ENCODE measurements at places on chromosomes 6 and 20.

DNA sequence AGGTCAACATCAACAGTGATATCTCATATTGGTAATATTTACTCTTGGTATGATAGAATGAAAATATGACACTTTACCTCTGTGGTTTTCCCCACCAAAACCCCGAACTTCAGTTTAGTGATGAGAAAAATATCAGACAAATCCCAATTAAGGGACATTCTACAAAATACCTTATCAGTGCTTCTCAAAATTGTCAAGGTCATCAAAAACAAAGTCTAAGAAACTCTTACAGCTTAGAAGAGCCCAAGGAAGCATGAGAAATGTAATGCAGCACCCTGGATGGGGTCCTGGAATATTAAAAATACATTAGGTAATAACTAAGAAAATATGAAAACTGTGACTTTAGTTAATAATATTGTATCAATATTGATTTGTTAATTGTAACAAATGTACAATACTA lies 148.3 kb upstream of the TFAP2D start:
- DNase-seq: no peak

DNA sequence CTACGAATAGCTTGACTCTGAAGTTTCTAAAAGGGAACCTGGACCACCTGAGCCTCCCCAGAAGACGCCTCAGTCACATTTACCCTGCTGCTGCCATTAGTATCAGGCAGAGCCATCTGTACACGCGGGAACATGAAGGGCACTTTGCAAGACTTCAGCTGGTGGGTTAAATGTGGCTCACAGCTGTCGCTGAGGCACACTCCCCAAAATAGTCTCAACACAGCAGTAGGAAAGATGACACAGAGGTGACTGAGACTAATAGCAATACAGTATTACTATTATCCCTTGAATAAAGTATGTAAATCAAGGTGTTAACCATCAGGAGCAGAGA lies 29.0 kb downstream of the PSMB1 start:
- no peak for DNase-seq

GRCh38 chr6:33313105-33313708 lies 671 bp downstream of the TAPBP start:
- no peak for DNase-seq

DNA sequence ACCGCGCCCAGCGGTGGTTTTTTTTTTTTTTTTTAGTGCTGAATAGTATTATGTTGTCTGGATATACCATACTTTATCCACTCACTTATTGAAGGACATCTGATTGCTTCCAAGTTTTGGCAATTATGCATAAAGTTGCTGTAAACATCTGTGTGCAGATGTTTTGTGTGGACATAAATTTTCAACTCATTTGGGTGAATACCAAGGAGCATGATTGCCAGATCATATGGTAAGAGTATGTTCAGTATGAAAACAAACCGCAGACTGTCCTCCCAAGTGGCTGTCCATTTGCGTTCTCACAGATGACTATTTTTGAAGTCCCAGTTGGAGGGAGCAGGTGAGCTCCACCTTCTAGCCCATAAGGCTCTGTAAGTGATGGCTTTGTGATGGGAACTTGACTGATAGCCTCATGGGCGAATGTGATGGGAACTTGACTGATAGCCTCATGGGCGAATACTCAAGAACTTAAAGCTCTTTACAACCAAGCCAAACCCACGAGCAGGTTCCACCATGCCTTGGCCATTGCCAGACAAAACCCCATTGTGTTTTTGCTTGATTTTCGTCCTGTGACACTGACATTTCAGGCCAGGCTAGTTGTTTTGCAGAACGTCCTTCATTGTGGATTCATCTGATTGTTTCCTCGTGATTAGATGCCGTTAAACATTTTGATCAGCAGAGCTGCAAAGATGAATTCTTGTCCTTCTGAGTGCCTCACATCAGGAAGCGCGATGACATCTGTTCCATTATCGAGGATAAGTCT lies 51.0 kb downstream of the ZBTB2 start:
- no peak for DNase-seq

DNA sequence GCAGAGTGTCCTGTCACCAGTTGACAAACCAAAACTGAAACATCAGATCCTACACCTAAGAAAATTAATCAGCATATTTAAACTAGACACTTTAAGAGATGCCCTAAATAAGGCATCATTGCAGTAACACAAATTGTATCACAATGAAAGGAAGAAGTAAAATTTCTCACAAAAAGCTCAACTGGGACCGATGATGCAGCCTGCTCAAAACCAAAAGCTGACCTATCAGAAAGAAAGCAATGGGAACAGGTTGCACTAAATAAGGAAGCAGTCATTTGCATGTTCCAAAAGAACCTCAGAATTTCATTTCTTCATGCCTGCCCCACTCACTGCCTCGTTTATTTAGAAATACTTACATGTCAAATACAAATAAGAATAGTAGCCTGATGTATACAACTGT lies 12.1 kb downstream of the HIVEP2 start:
- peak; percentile 27 for DNase-seq

DNA sequence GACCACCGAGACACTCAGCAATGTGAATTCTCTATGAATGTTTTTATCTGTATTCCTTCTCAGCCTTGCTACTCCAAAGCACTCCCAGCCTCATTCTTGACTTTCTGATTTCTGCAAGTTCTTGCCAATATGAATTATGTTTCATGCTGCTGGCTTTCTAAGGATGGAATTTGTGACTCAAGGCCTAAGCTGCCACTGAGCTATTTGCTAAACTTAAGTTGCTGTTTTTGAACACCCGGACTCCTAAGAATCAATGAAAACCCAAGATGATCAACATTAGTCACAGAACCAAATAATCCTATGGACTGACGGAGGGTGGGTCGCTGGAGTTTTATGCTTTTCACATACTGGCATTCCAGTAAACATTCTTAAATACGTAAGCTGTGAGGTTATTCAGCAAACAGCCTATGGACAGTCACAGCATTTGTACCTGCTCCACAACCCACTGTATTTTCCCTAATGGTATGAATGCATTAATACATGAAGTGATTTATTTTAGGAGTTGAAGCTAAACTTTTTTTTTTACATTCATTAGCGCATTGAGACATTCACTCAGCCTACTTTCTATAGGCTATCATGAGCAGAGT lies 8.2 kb upstream of the PXDC1 start:
- no peak for DNase-seq

- no peak for DNase-seq
Observed at GRCh38 chr6:165390475-165390874, 81.1 kb upstream of the C6orf118 start.

- no peak for DNase-seq
Observed at GRCh38 chr6:150025201-150025917, at the start of gene RAET1L. Gene RAET1L, minus strand, starts transcription at chr6:150025532. Its CDS starts 61 bp downstream, at chr6:150025471.

- no peak for DNase-seq
Observed at GRCh38 chr6:26476896-26477295, 19.1 kb downstream of the BTN2A1 start.

DNA sequence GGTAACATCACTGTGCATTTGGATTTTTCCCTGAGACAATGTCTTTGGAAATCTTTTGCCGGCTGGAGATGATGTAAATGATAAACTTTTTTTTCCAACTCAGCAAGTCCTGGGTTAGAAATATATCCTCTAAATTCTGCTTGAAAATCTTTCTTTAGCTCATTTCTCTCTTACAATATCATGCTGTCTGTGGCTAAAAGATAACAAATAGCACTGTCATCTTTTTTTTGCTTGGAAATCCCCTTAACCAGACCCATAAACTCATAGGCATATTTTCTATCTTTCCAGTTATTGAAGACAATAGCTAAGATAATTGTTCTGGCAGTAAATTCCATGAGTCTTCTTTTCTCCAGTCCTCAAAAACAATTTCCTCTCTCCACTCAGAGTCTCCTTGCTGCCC lies 481.5 kb downstream of the NKAIN2 start:
- no peak for DNase-seq

DNA sequence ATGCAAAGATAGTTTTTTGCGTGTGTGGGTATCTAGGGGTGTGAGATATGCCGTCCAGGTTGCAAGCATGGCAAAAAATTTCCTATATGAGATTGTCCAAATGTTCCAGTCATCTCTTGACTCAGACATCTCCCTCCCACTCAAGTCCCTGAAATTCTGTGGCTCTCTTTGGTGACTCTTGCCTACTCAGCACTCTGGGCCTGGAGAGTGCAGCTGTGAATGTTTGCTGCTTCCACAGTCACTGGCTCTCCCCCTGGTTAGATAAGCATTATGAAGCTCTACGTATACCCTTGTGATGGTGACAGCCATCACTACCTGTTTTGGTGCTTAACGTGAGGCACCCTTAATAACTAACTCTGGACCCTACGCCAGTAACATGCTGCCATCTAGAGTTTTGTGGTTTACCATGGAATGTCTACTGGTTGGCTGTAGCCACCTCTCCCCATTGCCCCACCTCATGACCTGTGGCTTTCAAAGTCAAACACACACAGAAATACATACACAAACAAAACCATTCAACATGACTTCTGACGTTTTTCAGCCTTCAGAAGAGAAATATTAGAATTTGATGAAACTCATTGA lies 621.9 kb upstream of the CITED2 start:
- DNase-seq: peak; percentile 25

- DNase-seq: no peak
Observed at GRCh38 chr6:95574811-95575210, 2.5 kb upstream of the MANEA start.

Data from GM12864 (cell line).